ENCODE measurements at places on chromosomes 7 and 10.

DNA sequence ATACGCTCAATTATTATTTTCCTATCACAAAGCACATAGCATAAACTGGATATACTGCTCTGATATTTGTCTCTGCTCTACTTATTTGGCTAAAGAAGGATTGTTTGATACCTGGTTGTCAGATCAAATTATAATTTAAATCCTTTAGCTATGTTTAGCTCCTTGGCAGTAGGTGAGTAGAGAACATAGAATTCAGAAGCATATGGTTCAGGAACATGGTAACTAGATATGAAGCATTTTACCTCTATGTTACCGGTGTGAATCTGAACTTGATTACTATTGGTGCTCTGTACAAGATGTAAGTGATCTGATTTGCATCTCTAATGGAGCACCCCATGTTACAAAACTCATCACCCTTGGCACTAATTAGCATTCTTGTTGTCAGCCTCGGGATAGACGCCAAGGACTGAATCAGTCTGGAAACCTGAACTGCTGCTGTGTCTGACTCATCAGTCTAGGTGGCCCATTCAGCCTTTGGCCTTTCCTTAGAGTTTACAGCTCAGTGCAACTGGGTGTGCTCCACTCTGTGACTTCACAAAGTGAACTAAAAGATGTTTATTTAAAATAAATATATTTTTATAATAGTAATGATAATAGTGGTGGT is 12.3 kb upstream of the MYPN start:
- DNase-seq, result no peak

DNA sequence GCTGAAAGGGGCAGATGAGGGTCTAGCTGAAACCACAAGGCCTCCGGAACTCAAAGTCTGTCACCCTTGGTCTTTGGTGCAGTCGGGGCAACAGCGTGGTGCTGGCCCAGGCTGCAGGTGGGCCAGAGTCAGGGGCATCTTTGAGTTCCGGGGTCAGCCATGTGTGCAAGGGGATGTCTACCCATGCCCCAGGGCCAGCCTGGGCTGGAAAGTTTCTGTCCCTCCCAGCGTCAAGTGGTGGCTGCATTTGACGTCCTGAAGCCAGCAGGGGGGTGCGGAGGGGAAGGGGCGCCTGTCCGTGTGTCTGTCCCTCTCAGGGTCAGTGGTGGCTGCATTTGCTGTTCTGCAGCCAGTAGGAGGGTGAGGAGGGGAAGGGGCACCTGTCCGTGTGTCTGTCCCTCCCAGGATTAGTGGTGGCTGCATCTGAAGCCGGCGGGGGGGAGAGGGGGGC is 638 bp downstream of the BRAT1 start:
- DNase-seq, result peak; percentile 37

GRCh38 chr7:91993976-91994375 is 53.3 kb downstream of the AKAP9 start:
- DNase-seq, result no peak

GRCh38 chr7:154424350-154424749 is 372.2 kb downstream of the DPP6 start:
- DNase-seq, result no peak

DNA sequence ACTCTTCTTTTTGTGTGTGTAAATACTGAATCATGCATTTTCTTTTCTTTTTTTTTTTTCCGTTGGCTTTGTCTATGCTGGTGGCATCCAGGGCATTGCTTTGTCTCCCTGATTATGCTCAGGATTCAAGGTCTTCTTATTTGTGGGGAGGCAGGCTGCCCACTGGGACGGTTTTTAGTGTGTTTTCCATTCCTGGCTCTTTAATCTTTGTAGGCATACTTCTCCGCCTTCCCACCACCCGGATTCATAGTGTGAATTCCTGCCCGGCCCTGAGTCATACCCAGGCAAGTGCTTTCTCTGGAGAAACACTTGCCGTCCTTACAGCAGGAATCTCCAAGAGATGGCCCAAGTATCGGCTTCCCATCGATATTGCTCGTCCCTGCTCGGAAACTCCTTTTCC is 5.2 kb downstream of the ZNF655 start:
- DNase-seq, result no peak

- DNase-seq, result no peak
Observed at GRCh38 chr7:139808427-139808826, 20.6 kb upstream of the TBXAS1 start.

DNA sequence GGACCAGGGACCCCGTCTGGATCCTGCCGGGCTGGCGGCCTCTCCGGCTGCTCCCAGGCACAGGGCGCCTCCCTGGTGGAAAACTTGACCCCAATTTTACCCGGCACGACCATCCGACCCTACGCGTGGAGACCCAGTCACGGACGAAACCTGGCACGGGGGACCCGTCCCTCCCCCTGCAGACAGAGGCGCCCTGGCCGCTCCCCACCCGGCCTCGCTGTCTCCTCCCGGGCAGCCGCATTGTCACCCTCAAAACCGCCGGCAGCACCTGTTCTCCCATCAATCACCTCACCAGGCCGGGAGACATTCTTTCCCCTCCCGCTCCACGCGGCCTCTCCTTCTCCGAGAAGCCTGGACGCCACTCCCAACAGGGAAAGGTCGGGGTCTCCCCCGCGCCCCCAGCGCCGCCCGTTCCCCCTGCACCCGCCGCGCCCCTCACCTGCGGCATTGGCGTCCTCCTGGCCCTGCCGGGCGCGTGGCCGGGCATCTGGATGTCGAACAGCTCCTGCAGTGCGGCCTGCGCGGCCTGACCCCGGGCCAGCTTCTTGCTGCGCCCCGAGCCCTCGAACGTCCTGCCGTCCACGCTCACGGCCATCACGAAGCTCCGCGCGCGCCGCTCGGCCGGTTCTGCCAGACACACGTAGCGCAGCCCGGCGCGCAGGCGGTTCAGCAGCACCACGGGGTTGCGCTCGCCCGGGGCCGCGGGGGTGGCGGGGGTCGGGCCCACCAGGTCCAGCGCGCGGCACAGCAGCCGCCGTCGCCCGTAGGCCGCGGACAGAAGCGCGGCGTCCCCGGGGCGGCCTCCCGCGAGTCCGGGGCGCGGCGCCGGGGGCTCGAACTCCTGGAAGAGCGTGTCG is 306.6 kb downstream of the WDR37 start:
- DNase-seq, result no peak

- peak; percentile 47 for DNase-seq
Observed at GRCh38 chr10:74213571-74214162, 62.6 kb downstream of the ADK start.

DNA sequence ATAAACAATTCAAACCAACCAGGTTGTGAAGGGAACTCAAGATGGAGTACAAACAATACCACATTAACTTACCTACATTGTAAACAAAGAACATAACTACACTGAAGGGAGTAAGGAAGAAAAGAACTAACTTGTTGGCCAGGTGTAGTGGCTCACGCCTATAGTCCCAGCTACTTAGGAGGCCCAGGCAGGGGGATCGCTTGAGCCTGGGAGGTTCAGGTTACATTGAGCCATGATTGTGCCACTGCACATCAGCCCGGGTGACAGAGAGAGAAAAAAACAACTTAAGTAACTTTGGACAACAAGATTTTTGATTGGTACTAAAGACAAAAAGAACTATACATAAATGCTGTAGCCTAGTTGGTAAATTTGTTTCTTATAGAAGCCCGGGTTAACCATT is 68.8 kb downstream of the TRIL start:
- no peak for DNase-seq

DNA sequence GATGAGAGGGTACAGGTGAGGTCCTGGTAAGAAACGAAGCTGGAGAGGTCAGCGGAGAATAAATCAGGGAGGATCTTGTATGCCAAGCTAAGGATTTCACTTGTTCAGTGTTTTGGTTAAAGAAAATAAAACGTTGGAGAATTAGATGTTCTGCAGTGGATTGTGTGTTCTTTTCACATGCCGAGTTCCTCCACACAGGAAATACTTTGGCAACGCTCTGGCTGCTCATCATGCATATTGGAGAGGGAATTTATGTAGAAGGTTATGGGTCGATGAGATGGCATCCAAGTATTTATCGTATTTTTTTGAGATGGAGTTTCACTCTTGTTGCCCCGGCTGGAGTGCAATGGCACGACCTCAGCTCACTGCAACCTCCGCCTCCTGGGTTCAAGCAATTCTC is 11.0 kb downstream of the RPS24 start:
- no peak for DNase-seq

DNA sequence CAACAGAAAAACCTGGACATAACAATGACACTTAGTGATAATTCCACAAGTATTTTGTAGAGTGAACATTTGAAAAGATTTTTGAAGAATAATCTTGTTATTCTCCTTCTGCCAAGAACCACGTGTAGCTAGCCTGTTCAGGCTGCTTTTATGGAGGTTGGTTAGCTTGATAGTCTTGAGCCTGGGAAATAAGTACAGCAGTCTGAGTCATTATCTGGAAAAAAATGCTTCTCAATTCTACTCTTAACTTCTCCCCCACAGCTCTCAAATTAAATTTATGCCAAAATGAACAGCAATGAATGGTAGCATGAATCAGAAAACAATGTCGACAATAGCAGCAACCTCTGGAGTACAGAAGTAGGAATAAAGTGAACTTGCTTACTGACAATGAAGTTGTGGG is 63.2 kb downstream of the GPR37 start:
- DNase-seq, result no peak

- no peak for DNase-seq
Observed at GRCh38 chr10:60281792-60282353, 107.8 kb downstream of the ANK3 start.

DNA sequence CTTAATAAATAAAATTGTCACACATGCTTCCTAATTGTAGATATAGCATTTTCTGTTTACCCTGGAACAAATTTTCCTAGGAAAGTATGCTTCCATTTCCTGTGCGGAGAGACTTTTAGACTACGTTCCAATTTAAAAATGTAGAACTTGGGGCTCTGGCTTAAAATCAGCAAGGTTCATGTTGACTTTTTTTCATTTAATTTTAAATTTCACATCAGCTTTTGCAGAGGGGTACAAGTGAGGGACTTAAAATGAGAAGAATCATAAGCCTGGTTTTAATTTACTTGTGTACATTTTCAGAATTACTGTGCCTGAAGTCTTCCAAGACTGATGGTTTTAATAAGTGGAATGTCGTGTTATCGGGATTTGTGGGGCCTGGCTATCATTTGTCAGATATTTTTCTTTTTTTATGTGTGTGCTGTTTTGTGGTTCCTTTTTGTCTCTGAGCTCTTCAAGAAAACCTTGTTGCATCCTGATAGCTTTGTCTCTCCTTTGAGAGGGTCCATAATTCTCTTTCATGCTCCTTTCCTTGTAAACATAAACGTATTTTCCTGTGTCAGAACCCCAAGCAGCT is 8.8 kb upstream of the ATRNL1 start:
- DNase-seq, result no peak

- no peak for DNase-seq
Observed at GRCh38 chr10:29240986-29241660, 47.7 kb upstream of the LYZL1 start.

GRCh38 chr7:40765639-40766038 is 630.8 kb downstream of the SUGCT start:
- no peak for DNase-seq

GRCh38 chr10:63252095-63252762 is 119.1 kb downstream of the NRBF2 start:
- no peak for DNase-seq

DNA sequence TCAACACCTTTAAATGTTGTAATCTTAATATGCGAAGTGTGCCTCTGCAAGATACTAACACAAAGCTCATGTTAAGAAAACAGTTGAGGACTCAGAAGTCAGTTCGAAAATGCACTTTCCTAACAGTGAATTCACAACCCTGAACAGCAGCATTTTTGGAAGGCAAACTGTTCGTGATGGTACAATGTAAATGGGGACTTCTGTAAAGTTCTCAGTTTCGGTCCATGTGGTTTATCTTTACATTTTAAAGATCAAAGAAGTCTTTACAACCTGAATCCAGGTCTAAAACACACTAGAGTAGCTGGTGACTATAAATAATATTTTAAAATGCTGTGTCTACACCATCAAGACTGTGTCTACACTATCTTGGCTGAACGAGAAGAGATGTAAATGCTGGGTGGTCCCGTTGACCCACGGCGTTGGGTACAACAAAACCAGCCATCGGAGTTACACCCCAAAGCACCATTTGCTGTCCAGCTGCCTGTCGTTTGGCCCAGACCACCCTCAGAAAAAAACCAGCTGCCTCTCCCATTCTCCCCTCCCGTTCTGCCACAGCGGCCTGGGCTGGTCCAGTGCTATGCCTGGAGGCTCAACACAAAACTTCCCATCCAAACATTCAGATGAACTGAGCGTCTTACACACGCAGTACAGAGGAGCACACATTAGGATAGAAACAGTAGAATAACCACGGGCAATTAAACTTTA is 42.9 kb downstream of the MKI67 start:
- DNase-seq, result no peak

GRCh38 chr10:102593804-102594079 is 50.5 kb upstream of the TRIM8 start:
- no peak for DNase-seq

DNA sequence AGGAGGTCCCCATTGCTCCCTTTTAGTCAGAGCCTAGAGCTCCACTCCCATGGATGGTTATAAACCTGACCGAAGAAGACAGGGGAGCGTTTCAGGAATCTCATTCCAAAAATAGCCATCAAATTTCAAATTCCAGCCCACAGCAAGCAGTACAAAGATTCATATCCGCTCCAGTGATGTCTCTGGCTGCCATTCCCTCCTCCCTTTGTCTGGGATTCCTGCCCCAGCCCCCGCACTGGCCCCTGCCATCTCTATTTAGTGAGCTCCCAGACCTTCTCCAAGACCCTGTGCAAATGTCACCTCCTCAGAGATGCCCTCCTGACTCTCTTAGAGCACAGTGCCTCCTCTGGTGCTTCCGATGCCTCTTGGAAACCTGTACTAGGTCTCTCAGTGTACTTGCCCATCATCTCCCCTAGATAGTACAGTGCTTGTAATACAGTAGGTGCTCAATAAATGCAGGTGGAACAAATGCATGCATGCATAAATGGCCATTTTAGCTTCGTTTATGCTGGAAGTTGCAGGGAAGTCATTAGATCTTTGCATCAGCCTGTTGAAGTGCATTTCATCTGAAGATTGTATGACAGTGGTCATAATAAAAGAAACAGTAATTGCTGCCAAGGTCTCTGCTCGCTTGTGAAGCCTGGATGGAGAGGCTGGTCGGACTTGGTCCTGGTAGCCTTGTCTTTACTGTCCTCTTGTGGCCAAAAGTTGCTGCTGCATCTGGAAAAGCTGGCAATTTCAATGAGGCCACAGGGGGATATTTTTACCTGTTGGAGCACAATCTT is 32.0 kb upstream of the HABP2 start:
- DNase-seq, result peak; percentile 53

Data from Right ventricle myocardium superior (tissue), 1 donor.